CD8-positive, alpha-beta memory T cell (primary cell): ENCODE measurements at places on chromosomes 3 and 15. TPM values are rescaled to one million over a fixed set of nuclear protein-coding genes. Genes with fewer than 3 reads are reported as not detected.
A peak's percentile ranks its signal among the peaks of the same experiment; 100 is the strongest.

Gene CTSH
- total RNA-seq: 9.8 TPM

GRCh38 chr15:88909956-88910831, 3.0 kb downstream of the MFGE8 start:
- no peak overlapping the region for H3K4me3 ChIP-seq
- no peaks in the 10 kb centered on the region for H3K36me3 ChIP-seq
- DNase-seq: no peak
- H3K27me3 ChIP-seq: no peaks in the 10 kb centered on the region
- no peak overlapping the region for H3K27ac ChIP-seq

DNA sequence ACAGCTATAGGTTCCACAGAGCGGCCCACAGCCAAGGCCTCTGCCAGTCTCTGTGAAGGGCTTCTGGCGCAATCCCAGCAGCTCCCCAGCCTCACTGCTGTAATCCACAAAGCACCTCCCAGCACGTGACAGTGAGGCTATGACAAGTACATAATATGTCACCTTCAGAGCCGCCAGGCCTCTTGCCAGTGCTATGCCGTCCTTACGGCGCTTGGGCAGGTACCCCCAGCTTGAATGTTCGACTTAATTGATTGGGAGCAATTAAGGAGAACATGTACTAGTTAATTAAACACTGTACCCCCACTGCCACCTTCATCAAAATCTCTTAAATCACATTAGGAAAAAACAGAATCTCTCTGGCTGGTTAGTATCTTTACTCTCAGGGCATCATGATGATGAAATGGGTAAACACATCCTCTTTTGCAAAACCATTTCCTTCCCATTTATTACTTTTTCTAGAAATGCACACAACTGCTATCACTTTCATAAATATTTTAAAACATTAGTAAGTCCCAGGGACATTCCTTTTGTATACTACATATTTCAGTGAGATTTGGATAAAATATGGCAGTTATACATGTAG, 169.9 kb downstream of the XXYLT1 start:
- H3K27ac ChIP-seq: no peak overlapping the region
- no peaks in the 10 kb centered on the region for H3K36me3 ChIP-seq
- no peaks in the 10 kb centered on the region for H3K27me3 ChIP-seq
- DNase-seq: no peak
- H3K4me3 ChIP-seq: no peak overlapping the region

DNA sequence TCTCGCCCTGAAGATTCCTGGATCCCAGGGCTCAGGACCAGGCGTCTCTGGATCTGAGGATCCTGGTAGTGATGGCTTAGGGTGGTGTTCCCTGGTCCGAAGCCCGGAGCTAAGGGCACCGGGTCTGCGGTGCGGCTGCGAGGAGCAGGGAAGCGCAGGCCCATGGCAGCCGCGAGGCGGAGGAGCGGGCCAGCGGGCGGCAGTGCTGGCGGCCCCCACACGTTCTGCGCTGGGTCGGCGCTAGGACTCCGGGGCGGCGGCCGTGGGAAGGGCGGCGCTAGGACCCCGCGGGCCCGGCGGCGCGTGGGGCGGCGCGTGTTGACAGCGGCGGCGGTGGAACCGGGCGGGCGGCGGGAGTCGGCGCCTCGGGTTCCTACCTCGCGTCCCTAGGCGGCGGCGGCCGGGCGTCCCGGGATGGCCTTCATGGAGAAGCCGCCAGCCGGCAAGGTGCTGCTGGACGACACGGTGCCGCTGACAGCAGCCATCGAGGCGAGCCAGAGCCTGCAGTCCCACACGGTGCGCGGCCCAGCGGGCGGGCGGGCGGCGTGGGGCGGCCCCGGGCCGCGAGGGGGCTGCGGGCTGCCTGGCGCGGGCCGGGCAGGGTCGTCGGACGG, at the start of gene PXK:
PXK (plus strand) TSS at position 318 of the 614 bp plus-strand sequence; CDS start at position 415, 97 bp downstream.
- H3K4me1 ChIP-seq: peaks cover 16% of the 10 kb centered on the region
- H3K36me3 ChIP-seq: no peaks in the 10 kb centered on the region
- peak; percentile 73 for DNase-seq

Gene AADACL2
- not detected for total RNA-seq

GRCh38 chr15:55873024-55873720, 120.2 kb downstream of the NEDD4 start:
- no peaks in the 10 kb centered on the region for H3K36me3 ChIP-seq
- no peaks in the 10 kb centered on the region for H3K27me3 ChIP-seq
- no peaks in the 10 kb centered on the region for H3K4me1 ChIP-seq
- H3K4me3 ChIP-seq: no peak overlapping the region
- DNase-seq: no peak
